Cortex of kidney (tissue), 1 donor: ENCODE measurements at places on chromosomes 7 and 10.

DNA sequence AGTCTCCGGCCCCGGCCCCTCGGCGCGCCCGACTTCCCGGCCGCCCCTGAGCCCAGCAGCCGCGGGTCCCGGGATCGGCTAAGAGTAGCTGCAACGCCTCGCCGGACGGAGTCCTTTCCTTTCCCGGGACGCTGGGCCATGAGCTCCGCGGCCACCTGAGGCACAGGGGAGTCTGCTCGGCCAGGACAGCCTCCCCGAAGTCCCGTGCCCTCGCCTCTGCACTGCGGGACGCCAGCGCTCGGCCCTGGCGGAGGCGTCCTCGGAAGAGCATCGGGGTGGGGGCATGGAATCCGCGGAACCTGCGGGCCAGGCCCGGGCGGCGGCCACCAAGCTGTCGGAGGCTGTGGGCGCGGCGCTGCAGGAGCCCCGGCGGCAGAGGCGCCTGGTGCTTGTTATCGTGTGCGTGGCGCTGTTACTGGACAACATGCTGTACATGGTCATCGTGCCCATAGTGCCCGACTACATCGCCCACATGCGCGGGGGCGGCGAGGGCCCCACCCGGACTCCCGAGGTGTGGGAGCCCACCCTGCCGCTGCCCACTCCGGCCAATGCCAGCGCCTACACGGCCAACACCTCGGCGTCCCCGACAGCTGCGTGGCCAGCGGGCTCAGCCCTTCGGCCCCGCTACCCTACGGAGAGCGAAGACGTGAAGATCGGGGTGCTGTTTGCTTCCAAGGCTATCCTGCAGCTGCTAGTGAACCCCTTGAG, 502 bp downstream of the SLC18A3 start:
- no peak for DNase-seq

DNA sequence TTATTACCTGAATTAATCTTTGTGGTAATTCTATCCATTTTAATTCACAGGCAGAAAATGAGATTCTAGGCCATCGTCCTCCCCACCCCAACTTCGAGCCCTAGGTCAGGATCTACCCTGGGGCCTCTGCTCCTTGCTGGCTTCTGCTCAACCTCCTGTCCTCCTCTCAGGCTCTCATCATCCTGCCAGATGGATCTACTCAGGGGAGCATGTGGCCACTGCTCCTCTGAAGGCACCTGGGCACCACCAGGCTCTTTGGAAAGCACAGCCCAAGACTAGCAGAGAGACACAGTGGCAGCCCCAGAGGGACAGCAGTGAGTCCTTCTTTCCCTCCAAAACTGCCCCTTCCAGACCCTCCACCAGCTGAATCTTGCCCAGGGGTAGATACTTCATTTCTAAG, 248.2 kb downstream of the TCERG1L start:
- DNase-seq: no peak

GRCh38 chr7:91671245-91671644, 209.3 kb downstream of the MTERF1 start:
- DNase-seq: no peak

- DNase-seq: no peak
These were observed 27.6 kb upstream of the RNF32 start for GRCh38 chr7:156612930-156613329.

- no peak for DNase-seq
These were observed 20.2 kb downstream of the PLPP4 start for GRCh38 chr10:120477021-120477742.

DNA sequence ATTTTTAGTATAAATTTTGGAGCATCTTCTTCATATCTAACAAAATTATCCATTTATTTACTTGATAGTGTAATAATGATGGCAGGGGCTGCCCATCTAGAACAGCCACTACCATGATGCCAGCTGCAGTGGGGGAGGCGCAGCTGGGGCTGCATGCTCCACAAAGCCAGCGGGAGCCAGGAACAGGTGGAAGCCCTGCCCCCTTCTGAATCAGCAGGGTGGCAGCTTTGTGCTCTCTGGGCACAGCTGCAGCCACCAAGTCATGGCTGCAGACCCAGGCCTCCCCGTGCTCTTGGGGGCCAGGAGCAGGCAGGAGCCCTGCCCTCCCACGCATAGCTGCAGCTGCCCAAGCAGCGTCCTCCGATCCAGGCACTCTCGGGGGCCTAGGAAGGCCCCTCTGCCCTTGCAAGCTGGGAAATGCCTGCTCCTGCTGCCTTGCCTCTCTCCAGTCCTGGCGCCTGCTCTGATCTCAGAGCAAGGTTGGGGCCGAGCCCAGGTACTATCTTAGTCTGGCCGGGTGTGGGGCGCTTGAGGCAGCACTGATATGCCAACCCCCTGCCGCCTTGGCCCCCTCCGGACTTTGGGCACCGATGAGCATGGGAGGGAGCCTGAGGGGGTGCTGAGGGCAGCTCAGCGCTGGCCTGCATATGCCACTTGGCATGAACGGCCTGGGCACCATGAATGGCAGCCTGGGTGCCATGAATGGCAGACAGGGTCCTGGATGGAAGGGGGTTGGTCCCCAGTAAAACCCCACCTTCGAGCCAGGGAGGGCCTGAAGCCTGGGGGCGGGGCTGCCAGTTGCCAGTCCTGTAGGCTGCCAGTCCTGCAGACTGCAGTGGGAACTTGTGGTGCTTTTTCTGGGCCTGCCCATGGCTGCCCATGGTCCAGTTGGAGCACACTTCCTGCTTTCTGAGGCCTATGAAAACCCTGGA, 1110.8 kb upstream of the POT1 start:
- DNase-seq: no peak

DNA sequence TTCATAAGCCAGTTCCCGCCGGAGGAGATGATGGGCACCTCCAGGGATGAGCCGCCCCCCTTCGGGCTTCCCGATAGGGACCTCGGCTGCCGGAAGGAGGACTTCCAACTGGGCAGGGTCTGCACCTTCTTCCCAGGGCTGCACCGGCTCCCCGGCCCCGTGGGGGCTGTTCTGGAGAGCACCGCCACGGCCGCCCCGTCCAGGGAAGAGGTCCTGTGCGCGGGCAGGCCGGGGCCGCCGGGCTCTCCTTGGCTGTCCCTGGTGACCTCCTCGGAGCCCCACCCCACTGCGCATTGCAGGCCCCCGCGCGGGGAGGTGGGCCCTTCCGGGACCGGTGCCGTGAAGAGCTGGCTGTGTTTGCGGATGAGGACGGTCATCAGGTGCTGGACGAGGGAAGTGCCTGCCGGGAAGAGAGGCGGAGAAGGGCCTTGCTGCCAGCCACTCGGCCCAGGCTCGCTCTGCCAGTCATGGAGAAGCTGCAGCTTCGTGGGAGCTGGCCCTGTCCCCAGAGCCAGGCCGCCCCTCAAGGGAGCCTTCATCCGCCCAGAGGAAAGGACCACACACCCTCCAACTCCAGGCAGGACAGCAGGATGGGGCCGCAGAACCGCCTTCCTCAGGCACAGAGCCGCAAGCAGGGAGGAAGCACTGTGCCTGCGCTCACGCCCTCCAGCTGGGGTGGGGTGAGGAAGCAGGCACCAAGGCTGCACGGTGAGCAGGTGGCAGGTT, 144.4 kb downstream of the MAPK8 start:
- no peak for DNase-seq

GRCh38 chr10:75098902-75099673, 12.4 kb upstream of the SAMD8 start:
- DNase-seq: no peak

DNA sequence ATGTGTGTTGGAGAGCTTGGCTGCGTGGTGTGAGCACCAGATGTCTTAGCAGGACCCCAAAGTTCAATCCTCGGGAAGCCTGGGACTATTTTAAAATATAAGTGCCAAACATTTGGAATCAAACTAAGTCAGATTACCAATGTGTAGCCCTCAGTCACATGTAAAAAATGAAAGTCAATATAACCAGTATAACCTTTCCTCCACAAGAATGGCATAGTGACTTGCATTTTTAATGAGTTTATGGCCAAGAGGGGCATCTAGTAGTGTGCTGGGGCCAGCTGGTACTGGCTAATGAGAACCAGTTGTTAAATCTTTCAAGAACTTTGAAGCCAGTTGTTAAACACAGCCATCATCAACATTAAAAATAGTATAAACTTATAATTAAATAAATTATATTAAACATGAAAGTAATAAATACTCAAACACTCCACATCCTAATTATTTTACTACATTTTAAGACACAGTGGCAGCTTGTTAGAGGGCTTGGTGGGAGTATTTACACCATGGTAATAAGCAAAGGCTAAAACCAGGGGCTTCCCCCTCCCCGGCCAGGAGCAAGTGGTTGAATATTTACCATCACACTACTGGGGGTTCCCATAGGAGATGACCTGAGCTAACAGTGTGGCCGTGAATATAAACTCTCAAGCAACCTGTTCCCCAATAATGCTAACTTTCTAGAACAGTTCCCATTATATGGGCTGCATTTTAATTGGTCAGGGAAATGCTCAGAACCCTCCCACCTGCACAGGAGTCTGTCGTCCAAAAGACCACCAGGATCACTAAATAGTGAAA, 7.9 kb upstream of the FAM170B start:
- no peak for DNase-seq

GRCh38 chr7:1234049-1234880, 1.6 kb downstream of the UNCX start:
- no peak for DNase-seq

DNA sequence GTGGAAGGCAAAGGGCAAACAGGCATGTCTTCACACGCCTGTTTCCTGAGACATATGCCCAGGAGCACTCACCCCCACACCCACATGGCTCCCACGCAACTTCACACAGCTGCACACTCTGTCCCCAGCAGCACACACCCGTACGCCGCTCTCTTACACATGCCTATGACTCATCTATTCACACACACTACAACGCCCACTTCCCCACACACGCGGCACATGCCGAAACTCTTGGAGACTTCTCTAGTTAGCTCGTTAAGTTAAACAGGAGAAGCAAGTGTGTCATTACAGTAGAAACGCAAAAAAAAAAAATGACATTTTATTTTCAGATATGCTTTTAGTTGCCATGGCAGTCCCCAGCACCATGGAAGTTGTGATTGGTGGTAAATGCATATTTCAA, 6.7 kb downstream of the CALN1 start:
- DNase-seq: no peak

DNA sequence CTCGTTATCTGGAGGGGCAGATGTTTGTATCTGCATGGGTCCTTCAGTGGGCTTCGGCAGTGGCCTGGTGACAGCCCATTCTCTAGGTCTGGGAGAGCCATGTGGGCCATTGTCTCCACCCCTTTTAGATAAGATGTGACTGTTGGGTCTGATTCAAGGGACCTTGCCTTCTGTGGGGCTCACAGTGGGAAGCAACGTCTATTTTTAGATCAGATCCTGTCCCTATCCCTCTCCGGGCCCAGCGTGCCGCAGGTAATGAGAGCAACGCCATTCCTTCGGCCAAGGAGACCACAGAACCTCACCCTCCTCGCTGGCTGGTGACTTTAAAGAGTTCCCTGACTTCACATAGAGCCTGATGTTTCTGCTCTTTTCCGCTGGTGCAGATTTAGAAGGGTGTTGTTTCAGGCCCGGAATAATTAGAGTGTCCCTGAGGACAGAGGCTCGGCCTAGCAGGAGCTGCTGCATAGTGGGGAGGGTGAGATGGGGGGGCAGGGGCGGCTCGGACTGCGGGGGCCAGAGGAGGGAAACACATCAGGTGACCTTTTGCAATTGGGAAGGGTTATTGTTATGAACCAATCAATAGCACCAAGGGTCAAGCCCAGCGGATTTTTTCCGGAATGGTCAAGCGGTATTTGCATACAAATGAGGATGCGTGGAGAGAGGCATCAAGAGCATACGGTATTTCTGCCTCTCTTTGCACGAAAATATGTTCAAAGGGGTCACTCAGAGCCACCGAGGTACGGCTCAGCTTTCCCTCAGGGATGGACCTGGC, 503.0 kb upstream of the FOXK1 start:
- no peak for DNase-seq

DNA sequence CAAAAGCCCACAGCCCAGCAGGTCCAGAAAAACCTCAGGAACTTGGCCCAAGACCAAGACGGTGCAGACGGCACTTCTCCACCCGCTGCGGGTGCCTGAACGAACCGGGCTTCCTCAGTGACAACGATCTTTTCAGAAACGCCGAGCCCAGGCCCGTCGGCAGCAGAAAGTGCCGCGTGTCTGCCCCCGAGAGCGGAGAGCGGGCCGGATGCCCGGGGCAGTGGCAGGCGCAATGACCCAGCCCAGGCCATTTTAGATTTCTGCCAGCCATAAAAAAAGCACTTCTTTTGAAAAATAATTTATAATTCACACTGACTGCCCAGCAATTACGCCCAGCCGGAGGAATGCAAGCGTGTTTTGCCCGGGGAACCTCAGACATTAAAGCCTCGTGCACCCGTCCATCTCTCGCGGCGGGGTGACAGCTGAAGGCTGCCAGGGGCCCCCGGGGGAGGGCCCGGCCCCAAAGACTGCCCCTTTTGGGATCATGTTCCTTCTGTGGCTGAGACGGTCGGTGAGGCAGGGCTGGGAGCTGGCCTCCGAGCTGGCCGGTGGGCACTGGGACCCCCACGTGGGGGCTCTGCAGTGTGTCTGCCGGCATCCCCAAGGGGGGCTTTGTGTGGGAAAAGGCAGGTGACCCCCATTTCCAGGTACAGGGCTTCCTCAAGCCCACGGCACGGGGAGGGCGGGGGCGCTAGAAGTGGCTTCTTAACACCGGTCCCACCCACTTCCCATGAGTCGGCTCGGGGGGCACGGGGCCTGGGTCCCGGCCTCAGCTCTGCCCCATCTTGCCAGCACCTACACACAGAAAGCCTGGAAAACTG, 71.3 kb upstream of the PDGFA start:
- no peak for DNase-seq

DNA sequence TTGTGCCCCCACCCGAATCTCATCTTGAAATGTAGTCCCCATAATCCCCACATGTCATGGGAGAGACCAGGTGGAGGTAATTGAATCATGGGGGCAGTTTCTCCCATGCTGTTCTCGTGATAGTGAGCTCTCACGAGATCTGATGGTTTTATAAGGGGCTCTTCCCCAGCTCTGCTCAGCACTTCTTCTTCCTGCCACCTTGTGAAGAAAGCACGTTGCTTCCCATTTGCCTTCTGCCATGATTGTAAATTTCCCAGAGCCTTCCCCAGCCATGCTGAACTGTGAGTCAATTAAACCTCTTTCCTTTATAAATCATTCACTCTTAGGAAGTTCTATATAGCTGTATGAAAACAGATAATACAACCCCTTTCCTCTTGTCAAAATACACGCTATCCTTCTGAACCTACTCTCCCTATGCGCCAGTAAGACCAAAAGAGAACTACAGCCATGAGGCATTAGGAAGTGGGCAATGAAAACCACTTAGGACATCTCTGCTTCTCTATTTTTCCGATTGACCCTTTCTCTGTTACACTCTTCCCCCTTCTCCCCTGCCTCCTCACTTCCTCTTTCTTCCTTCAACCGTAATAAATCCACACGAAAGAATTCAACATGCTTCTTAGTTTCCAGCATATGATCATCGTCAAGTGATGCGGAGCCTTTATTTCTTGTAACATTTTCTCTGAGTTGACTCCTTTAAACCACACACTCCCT, 101.2 kb upstream of the WDR11 start:
- no peak for DNase-seq
